ENCODE measurements at places on chromosomes 4 and X.

DNA sequence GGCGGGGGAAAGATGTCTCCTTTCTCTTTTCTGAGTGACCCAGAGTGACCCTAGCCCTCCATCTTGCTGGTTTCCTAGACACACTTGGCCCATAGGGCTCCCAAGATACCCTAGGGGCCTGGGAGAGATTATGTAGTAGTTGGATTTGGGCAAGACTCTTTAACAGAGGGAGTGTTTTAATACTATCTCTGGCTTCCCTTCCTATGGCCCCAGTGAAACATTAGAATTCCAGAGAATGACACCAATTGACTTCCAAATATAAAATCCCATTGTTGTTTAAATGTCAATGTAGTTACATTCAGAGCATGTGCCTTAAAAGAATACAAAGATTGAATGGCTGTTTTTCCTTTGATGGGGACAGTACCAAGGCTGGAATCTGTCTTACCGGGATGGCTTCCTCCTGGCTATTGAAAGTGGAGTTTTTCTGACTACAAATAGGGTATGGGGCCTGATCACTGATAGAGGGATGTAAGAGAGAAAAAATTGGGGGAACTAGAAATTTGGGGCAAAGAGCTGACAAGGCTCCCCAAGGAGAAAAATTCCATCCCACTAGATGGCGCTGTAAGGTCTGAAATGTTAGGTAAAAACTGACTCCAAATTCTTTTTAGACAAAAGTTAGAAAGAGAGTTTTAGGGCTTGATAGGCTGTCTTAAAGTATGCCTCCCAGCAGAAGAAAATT lies 10.7 kb downstream of the TENT5D start:
- no peak for DNase-seq

- DNase-seq = no peak
Observed at GRCh38 chr4:150960818-150961217, 54.3 kb downstream of the LRBA start.

DNA sequence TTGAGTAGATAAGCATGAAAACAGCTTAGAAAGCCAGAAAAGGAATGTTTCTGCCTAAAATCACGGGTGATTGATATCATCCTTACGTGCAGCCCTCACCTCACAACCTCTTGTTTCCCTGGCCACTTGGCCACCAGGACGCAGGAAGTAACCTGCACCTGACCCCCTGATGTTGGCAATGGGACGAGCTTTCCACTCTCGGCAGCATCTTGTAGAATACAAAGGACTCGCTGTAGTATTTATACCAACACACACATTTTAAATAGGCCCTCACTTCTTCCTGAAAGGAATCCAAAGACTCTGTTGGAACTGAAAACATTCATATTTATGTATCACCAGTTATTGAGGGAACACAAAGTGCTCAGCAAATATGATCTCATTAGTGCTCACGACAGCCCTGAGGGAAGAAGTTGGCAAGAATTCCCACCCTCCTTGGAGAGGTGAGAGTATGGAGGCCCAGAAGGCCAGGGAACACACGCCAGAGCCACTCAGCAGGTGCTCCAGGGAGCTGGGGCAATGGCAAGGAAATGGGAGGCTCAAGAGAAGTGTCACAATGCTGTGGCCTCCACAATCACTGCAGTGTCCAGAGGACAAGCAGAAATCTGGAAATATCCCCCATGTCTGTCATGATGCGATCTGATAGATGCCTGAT lies 103.3 kb upstream of the KIT start:
- no peak for DNase-seq

GRCh38 chrX:81195259-81195658 lies 6.5 kb downstream of the HMGN5 start:
- no peak for DNase-seq

- no peak for DNase-seq
Observed at GRCh38 chrX:104135677-104136076, 21.1 kb downstream of the SLC25A53 start.

- DNase-seq = no peak
Observed at GRCh38 chr4:11072999-11073398, 355.7 kb downstream of the HS3ST1 start.

GRCh38 chrX:10634392-10635161 lies 14.2 kb upstream of the MID1 start:
- no peak for DNase-seq

GRCh38 chr4:73413294-73413755 lies 9.2 kb downstream of the ALB start:
- DNase-seq = no peak

GRCh38 chr4:53510321-53510720 lies 81.0 kb downstream of the LNX1 start:
- DNase-seq = no peak

DNA sequence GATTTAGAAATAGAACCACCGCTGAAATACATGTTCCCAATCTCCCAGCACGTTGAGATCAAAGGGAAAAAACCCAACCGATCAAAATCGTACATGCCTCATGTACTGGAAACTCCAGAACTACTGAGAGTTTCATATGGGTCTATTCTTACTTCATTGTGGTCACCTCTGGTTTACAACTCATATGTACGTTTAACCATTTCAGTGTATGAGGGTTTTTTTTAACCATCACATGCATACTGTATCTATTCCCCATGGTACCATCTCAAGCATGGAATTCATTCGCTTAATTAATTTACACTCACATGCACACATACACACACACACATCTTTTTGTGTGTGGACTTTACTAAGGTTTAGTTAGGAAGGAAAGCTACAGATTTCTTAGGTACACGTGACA lies 46.0 kb upstream of the CLNK start:
- no peak for DNase-seq

GRCh38 chr4:140943486-140944198 lies 187.5 kb upstream of the TBC1D9 start:
- no peak for DNase-seq
